Fibroblast of mammary gland (primary cell): ENCODE measurements at places on chromosomes 5 and 9.

DNA sequence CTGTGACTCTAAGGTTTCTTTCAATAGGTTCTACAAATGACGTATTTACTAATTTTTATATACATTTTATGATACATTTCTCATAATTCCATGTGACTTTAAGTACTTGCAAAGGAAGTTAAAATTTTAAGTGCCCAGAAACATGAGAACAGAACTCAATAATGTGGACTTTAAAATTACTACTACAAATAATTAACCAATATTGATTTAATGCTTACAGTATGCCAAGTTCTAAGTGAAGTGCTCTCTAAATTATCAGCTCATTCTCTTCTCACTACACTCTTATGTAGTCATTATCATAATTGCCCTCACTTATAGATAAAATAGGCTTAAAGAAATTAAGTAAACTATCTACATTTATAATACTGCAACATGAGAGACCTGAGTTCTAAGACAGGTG lies 1690.7 kb upstream of the CDH9 start:
- DNase-seq, result no peak

DNA sequence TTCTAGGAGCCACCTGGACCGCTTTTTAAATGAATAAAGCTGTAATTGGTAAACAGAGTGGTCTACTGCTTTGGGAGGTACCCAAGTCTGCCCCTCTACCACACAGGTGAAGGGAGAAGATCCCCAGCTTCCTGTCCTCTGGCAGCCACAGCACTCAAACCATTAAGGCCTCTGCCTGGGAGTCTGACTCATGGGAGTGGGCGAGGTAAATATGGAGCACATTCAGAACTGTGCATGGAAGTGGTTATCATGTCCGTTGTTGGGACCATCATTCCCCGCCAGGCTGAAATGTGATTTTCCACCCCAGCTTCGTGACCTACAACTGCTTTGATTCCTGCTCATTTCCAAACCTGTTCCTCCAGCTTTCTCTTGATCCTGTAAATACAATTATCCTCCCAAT lies 59.5 kb upstream of the ALDH1B1 start:
- peak; percentile 44 for DNase-seq

GRCh38 chr5:31972558-31972957 lies 201.6 kb downstream of the GOLPH3 start:
- DNase-seq, result no peak

DNA sequence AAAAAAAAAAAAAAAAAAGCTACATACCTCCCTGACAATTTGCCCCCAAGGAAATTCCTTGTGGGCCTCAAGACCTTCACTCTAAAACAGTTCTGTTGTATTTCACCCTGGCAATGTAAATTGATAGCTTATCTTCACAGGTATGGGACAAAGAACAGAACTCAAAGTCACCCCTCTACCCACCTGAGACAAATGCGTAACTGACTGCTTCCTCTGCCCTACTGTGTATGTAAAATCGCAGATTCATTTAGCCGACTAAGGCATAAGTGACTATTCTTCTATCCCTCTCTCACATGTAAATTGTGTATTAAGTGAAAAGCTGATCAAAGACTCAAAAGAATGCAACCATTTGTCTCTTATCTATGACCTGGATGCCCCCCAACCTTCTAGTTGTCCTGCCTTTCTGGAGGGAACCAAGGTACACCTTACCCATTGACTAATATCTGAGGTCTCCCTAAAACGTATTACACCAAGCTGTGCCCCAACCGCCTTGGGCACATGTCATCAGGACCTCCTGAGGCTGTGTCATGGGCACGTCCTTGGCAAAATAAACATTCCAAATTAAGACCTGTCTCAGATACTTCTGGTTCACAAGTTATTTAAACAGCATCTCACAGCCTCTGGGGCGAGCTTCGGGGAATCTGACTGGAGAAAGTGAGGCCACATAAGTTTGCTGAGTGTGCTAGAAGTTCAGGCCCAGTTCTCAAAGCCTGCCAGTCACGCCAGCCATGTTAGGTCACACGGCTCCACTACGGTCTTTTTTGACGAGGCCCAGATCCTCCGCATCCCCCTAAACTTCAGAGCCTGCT lies 954 bp downstream of the TBCA start:
- peak; percentile 54 for DNase-seq

DNA sequence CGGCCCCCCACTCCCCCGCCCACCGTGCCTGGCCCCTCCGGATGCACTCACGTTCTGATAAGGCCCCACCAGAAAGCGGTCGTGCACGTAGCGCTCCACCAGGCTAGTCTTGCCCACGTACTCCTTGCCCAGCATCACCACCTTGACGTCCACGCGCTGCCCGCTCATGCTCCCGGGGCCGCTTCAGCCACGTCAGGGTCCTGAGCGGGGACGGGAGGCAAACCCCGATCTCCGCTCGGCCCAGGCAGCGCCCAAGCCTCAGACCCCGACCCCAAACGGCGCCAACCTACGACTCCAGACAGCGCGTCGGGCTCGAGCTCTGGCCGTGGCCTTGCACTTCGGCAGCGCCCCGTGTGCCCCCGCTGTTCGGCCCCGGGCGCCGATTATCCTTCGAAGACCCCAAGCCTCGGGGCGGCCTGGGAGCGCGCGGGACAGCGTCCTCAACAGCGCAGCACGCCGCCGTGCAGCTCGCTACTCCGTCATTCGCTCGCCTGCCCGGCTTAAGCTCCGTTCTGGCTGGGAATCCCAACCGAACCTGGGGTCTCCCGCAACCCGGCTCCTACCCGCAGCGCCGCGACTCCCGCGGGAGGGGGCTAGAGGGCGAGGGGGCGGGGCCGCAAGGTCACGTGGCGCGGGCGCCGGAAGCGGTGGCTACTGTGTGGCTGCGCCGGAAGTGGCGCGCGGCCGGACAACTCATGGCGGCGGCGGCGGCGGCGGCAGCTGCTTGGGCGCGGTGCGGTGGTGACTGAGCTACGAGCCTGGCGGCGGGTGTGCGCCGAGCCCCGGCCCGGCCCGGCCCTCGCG lies at the start of the genes PRELID1 and RAB24:
Gene PRELID1, plus strand, starts transcription at position 679 of the 804 bp plus-strand sequence. CDS start 187 bp downstream, outside the sequence.
Gene RAB24, minus strand, starts transcription at position 599 of the 804 bp plus-strand sequence. Its CDS starts 431 bp downstream, at position 168.
- peak; percentile 69 for DNase-seq

GRCh38 chr9:106717686-106718085 lies 145.3 kb upstream of the ZNF462 start:
- DNase-seq, result peak; percentile 72

DNA sequence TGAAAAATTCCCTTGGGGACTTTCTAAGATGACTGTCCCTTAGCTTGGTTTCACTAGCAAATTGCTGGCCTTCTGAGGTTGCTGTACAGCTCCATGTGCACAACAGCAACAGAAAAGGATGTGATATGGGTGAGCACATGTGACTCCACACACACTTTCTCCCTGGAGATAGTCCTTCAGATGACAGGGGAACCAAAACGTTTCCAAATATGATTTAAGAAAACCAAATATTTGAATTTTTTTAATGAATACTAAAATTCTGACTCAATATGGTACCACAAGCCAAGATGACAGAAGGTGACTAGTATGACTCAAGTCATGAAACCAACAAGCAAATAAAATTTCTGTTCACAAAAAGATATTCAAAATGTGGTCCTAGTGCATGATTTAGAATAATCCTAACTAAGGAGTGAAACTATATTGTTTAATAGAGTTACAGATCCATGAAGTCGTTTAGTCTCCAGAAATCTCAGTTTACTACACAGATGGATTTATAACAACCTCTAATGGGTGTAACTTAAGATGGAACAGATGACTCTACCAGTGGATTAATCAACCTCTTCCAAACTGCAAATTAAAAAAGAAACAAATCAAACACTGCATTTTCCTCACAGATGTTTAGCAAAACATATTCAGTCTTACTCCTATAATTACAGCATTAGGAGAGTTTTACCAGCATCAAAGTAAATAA lies 144.8 kb upstream of the PIK3R1 start:
- DNase-seq, result peak; percentile 45

GRCh38 chr5:61289669-61290306 lies 42.3 kb upstream of the ZSWIM6 start:
- no peak for DNase-seq

GRCh38 chr9:110599468-110599867 lies 19.9 kb upstream of the SVEP1 start:
- no peak for DNase-seq

DNA sequence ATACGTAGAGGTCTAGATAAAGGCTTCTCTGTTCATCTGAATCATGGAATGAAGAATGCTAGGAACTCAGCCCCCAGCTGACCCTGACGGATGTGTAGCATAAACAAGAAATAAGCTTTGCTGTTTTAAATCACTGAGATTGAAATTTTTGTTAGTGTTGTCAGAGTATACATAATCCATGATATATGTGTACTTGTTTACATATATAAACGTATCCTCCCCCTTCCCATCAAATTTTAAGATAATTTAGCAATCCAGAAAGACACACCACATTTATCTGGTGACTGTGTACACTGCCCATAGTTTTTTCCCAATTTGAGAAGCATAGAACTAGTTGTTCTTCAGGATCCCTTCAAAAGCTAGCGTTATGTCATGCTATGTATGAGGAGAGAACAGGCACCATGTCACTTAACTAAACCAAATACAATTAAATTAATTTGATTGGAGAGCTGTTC lies 80.8 kb upstream of the OSMR start:
- no peak for DNase-seq

GRCh38 chr5:177478711-177479646 lies 5.5 kb upstream of the DBN1 start:
- DNase-seq, result peak; percentile 65

- peak; percentile 16 for DNase-seq
These were observed 38.2 kb downstream of the HMHB1 start for GRCh38 chr5:143850050-143850683.

DNA sequence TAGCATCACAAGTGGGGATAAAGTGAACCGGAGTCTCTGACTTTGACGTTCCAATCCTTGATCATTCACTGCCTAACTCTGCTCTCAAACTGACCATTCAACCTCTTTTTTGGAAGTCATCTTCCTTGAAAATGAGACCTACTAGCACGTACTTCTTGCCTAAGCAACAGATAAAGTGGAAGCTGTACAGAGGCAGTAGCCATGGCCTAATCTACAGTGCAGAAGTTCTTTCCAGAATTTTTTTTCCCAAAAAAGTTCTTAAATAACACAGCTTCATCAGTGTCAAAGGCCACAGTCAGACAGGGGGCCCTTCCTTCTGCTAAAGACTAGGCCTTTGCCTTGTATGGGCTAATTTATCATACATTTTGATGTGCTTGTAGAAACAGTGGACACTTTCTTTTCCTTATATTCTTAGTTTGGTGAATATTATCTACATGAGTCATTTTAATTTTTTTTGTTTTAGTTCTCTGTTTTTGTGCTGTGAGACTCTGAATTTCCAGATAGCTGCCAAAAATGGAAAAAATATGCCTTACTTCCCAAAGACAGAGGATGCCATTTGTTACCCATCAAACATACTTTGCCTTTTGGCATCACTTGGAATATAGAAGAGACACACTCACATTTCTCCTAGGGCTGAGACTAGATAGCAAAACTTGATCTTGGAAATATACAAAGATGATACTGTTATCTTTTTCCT lies 96.3 kb upstream of the VCAN start:
- DNase-seq, result peak; percentile 61

GRCh38 chr9:99296291-99296951 lies 74.3 kb downstream of the SEC61B start:
- peak; percentile 22 for DNase-seq

DNA sequence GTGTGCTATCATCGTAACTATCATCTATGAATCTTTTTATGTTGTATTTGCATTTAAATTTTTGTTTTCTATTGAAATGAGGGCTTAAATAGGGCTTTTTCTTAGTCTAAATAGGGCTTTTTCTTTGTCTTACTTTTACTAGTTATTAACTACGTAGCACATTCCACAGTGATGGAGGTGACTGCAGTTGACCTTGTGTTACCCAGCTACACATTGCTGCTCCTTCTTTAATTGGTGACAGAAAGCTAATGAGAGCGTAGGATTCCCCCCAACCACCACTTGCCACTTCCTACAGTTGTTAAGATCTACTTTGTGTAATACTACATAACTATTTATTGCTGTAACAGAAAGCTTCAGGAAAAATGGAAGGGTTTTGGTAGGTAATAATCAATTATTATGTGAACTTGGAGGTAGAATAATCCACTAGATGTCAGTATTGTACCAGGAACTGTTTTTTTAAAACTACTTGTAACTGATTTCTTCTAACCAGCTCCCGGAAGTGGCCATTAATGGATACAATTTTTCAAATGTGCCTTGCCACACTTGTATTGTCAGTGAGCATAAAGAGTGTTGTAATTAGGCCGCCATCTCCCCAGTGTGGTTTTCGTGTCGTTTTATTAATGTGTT lies 18.0 kb downstream of the MTRR start:
- DNase-seq, result peak; percentile 61

DNA sequence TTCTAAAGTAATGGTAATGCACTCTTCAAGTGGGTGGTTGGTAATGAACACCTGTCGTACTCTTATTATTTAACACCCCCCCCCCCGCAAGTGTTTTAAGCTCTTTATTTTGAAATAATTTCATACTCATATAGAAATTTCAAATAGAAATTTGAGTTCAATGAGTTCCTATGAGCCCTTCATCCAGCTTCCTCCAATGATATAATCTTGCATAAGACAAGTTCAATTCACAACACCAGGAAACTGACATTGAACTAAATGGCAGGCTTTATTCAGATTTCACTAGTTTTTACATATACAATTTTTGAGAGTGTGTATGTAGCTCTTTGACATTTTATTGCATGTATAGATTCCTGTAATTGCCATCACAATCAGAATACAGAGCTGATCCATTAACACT lies 30.9 kb upstream of the OSMR start:
- no peak for DNase-seq

GRCh38 chr5:132841305-132841704 lies 10.9 kb upstream of the SHROOM1 start:
- DNase-seq, result peak; percentile 56
